ENCODE measurements at places on chromosomes 6 and 20.

DNA sequence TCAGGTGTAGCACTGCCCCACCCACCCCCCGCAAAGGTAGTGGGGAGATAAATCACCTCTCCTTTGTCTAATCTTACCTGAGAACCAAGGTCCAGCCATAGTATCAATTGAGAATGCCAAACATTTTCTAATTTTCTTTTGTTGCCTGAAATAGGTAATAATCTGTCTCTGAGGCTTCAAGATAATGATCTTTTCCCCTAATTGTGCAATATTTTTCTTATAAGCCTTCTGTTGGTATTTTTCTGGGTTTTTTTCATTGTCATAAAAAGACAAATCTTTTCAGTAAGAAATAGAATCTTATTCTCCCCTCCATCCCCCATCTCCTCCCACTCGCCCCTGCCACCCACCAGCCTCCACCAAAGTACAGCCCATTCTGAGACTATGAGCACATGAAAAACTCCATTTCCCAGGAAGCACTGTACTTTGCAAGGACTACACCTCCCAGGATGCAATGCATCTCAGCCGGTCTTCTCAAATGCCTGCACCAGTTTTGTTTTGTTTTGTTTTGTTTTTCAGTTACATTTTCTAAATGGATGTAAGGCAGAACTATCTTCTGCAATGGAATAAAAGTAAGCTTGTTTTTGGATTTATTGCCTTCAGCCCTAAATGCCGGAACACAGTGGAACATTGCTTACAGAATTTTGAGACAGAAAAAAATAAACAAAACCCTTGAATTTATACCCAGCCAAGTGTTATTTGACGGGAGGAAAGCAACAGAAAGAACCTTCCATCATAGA is 268.0 kb downstream of the TFAP2A start:
- DNase-seq = no peak

DNA sequence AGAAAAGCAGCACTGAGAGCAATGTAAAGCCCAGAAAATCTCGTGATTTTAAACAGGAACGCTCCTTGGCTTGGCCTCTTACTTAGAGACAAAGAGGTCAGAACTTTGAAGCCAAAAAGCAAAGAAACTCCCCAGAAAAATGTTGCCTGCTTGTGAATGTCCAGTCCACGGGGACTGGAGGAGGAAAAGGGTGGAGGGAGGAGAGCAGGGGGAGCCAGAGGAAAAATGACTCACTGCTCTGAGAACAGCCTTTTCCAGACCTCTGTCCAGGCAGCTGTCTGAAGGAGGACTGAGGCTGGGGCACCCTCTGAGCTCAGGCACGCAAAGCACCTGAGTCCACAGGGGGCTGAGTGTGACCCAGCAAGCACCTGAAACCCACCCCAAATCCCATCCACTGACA is 64.7 kb downstream of the TRAM2 start:
- no peak for DNase-seq

DNA sequence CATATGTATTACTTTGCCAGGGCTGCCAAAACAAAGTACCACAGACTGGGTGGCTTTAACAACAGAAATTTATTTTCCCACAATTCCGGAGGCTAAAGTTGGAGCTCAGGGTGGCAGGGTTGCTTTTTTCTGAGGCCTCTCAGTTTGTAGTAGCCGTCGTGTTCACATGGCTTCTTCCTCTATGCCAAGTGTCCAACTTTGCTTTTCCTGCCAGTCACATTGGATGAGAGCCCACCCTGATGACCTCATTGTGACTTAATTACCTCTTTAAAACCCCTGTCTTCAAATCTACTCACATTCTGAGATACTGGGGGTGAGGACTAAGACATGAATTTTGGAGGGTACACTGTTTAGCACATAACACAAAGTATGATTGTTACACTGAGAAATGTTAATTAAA is 9.9 kb upstream of the ECT2L start:
- no peak for DNase-seq

- peak; percentile 16 for DNase-seq
Observed at GRCh38 chr6:75204959-75205775, 686 bp downstream of the COL12A1 start.

DNA sequence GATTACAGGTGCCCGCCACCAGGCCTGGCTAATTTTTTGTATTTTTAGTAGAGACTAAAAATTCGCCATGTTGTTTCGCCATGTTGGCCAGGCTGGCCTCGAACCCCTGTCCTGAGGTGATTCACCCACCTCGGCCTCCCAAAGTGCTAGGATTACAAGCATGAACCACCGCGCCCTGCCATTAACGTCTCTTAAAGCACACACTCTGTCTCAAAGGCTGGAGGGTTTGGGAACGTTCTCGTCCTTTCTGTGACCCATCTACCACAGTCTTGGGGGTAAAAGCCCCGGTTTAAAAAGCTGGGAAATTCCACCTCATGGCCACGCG is 57.8 kb upstream of the ARID1B start:
- no peak for DNase-seq

GRCh38 chr20:57947421-57948179 is 237.8 kb upstream of the PMEPA1 start:
- DNase-seq = no peak

GRCh38 chr6:78781001-78781400 is 86.3 kb upstream of the IRAK1BP1 start:
- no peak for DNase-seq

DNA sequence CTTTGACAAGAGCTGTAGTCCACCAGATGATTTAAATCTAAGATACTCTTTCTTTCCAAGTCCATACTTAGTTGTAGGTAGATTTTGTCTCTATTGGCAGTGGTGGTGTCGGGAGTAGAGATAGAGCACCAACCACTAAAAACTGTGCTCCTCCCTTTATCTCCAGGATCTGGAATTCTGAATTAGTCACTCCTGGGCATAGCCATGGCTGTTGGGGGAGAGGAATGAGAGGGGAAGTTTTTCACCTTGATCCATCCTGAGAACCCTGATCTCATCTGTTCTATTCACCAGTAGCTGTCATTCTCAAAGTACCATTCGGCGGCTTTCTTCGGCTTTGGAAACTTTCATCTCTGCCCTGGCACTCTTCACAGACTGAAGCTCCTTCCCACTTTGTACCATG is 35.6 kb upstream of the NKX2-4 start:
- DNase-seq = no peak

- no peak for DNase-seq
Observed at GRCh38 chr20:46837083-46837482, 57.6 kb upstream of the EYA2 start.

DNA sequence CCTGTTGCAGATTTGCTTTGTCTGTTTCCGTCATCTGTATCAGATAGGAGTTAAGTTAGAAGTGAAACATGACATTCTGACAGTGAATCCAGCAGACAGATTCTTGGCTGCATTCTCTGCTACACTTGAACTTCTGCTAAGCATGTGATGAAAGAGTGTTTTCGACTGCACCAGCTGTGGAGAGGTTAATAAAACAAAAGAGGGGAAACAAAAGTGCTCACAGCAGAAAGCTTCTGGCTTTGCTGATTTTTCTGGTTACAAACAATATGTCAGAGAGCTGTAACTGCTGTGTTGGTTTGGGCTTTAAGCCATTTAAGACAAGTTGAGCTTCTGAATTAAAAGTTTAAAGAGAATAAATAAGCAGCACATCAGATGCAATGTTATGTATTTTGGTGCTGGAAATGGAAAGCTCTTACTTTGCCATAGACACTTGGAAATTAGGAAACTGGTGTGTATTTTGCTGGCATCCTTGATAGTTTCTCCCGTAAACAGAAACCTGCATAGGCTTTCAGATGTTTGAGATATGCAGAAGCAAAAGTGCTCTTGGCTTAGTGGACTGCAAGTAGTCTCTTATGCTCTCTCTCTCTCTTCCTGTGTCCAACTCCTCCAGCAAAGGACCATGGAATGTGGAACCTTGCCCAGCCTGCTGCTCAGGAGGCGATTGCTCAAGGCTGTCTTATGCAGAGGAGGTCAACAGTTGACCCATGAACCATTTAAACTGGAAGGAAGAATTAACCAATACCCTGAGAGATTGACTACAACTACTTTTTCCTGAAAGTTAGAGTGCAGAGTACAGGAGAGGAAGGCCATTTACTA is 104.9 kb downstream of the RPS12 start:
- peak; percentile 52 for DNase-seq

- no peak for DNase-seq
Observed at GRCh38 chr6:2950713-2951112, 20.7 kb downstream of the SERPINB6 start.

DNA sequence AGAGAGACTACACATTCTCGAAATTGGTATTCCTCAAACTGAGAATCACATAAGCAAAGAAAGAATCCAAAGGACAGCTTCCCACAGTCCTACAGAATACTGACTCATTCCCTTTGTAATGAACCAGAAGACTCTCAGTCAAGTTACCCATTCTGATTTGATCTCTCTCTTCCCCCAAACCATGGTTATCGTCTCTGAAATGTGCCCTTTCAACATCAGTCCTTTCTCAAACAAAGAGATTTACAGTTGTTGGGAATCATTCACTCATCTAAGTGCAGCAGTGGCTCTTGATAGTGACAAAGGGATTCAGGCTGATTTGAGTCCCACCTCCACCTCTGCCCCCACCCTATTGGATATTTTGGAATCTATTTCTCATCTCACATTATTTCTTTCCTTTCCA is 15.0 kb upstream of the RSPO3 start:
- no peak for DNase-seq

DNA sequence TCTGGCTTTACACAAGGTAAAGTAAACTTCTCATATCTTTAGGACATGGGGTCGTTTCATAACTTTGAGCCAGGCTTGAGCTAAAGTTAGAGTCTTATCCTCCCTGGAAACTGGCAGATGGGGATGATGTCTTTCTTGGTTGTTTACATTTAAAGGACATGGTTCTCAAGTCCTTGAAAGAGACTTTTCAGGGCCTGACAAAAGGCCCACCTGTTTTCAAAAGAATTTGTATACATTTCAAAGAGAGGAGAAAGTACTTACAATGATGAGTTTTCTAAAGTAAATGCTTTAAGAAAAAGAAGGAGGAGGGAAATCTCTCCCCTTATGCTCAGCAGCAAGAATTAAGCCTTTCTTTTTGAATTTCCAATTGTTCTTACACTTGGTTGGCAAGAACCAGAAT is 45.7 kb upstream of the TINAG start:
- DNase-seq = no peak

GRCh38 chr20:37543828-37544227 is 16.2 kb upstream of the BLCAP start:
- DNase-seq = no peak

GRCh38 chr6:136510782-136511181 is 39.4 kb downstream of the MAP7 start:
- DNase-seq = no peak

- no peak for DNase-seq
Observed at GRCh38 chr6:38169977-38170526, 350.5 kb downstream of the ZFAND3 start.

DNA sequence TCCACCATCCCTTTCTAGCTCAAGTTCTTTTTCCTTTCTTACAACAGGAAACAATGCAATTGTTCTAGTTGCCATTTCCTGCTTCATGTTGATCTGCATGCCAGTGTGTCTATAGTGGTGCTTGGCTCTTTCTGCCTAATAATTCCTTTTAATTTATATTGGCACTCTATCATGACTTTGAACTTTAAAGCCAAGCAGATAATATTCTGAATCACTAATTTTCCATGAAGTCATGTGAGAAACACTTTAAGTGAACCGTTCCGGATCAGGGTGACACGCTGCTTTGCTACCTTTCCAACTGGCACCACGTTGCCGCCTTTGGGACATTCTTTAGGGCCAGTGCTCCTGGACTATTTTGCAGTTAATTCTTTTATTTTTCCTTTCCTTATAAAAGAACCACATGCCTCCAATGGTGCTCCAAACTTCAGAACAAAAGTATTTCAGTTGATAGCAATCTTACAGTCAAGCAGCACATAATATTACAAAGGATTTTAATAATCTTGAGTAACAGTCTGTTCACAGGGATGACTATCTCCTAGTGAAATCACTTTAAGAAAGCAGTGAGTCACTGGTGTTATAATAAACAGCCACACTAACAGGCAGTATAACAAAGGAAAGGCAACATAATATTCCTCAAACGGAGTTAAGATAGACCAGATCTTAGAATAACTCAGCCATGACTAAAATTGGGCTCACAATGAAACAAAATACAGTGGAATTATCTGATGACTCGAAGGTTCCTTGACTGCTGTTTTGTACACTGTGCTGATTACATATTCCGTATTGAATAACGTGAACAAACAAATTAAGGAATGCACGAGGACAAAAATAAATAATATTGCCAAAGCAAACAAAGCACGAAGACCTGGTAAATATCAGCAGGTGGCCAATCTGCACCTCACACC is 19.0 kb upstream of the BLOC1S5 start:
- peak; percentile 47 for DNase-seq

- DNase-seq = no peak
Observed at GRCh38 chr6:50655848-50656453, 57.4 kb upstream of the TFAP2D start.

- no peak for DNase-seq
Observed at GRCh38 chr20:60202046-60202445, 243.8 kb downstream of the CDH26 start.

DNA sequence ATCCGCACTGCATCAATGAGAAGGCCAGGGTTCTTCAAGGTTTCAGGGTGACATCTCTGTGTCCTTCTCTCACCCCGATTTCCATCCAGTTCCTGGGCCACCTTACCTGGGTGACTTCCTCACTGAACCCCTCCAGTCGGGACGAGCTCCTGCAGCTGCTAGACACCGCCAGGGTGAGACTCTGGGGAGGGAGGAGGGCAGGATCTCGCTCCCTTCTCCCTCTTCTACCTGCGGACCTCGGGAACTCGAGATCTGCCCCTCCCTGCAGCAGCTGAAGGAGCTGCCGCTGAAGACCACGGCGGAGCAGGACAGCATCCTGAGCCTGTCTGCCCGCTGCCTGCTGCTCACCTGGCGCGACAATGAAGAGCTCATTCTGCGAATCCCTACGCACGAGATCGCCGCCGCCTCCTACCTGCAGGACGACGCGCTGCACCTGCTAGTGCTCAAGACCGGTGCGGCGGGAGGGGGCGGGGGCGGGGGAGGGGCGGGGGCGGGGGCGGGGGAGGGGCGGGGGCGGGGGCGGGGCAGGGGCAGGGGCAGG is 7.5 kb downstream of the CCM2L start:
- DNase-seq = peak; percentile 76

GRCh38 chr6:85323435-85324040 is 126.3 kb upstream of the NT5E start:
- peak; percentile 74 for DNase-seq

GRCh38 chr6:139534472-139535115 is 160.1 kb upstream of the CITED2 start:
- peak; percentile 34 for DNase-seq

- no peak for DNase-seq
Observed at GRCh38 chr6:135229996-135230395, 48.9 kb downstream of the MYB start.

- no peak for DNase-seq
Observed at GRCh38 chr6:162638931-162639574, 88.5 kb downstream of the PRKN start.

GRCh38 chr6:10759884-10760329 is 12.3 kb downstream of the TMEM14B start:
- peak; percentile 27 for DNase-seq
